Activated CD4-positive, alpha-beta T cell treated with anti-CD3 and anti-CD28 coated beads, Interleukin-2, amount 10 ng/mL, durations not matched to agents 7 days and 5 days (primary cell): ENCODE measurements at places on chromosomes 16 and 17.

DNA sequence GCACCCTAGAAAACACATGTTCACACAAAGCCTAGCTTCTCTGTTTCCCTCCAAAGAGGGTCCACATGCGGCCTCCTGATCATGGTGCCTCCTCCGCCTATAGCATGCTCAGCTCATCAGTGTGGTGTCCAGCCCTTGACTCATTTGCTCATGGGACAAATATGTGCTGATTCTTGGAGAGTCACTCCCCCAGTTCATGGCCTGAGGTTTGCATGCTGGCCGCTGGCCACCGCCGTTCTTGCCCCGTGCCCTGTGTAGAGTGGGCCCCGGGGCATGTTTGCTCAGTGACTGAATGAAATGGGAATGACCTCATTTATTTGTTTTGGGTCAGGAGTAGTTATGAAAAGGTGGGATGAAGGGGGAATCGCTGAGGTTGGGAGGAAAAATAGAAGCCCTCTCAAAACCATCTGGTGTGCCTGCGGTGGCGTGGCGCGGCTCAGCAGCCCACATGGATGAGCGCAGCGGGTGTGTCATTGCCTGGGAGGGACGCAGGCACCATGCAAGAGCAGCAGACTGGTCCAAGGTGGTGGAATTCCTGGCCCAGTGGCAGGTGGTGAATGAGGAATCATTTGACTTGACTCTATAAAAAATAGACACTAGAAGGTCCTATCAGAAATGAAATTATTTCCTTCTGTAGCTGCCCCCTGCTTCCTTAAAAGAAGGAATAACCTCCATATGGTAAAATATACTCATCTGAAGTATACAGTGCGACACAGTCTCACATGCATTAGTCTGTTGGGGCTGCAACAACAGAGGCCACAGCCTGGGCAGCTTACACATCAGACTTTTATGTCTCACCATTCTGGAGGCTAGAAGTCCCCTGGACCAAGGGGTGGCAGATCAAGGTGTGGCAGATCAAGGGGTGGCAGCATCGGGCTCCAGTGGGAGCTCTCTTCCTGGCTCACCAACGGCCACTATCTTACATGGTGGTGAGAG, 31.7 kb downstream of the CRISPLD2 start:
- DNase-seq, result no peak

GRCh38 chr17:10836966-10837590, 809 bp downstream of the PIRT start:
- DNase-seq, result no peak

DNA sequence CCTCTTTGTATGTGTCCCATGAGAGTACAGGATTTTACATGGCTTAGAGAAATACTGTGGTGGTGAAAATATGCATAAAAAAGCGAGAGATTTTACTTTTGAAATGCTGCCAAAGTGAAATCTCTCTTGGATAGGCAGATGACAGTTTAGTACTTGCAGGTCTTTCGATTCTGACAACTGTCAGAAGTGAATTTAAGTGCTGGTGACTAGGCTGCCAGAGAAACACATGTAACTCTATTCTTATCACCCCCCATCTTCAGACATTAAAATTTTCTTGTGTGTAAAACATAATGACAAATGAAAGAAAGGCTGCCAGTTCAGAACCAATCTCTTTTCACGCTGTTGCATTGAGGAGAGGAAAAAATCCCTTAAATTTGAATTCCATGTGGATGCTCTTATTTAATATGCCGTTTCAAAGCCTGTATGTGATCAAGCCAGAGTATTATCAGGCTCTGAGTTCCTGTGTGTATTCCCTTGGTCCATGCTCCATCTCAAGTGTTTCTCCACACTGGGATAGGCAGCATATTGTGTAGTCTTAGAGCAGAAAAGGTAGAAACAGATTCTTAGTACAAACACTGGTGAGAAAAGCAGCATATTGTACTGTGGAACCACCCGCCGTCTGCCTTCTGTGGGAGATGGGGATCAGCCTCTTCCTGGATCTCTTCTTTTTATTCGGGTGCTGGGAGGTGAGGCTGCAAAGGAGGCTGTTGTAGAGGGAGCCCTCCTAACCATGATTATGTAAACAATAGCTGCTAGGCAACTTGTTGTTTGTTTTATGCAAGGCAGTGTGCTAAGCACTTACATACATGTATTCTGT, 291.3 kb downstream of the WWOX start:
- DNase-seq, result no peak

GRCh38 chr17:69608808-69609472, 194.4 kb downstream of the MAP2K6 start:
- DNase-seq, result no peak
